ENCODE measurements at places on chromosomes 4 and X.

DNA sequence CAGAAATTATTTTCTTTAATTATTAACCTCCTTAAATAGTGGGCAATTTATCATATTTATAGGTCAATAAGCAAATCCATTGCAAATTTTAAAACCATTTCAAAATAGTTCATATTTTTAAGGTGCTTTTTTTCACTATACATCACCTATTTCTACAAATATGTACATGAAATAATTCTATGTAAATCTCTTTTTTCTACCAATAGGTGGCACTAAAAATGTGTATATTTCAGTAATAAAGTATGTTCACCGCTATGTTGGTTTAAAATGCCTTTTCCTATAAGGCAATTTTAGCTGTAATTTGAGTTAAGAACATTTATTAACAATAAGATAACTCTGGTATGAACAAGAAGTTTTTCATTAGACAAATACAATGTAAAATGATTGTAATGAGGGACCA lies 672.2 kb downstream of the KCTD8 start:
- no peak for DNase-seq

GRCh38 chr4:15853345-15853744 lies 75.2 kb downstream of the CD38 start:
- no peak for DNase-seq

GRCh38 chrX:48848847-48849246 lies 13.4 kb upstream of the PCSK1N start:
- DNase-seq = no peak

DNA sequence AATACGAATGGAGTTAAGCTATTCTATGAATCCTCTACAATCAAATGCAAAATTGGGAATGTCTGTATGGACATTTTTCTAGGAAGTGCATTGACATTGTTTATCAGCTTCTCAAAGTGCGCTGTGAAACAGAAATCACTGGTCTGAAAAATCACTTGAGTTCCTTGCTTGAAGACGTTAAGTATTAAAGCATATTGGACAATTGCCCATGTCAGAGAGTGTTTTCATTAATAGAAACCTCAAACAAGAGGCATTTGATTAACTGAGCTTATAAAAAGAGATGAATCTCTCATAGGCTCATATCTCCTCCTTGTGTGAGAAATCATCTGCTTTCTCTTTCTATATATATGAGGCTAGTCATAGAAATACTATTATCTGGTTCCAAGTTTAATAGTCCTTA lies 692.1 kb upstream of the POU3F4 start:
- no peak for DNase-seq

DNA sequence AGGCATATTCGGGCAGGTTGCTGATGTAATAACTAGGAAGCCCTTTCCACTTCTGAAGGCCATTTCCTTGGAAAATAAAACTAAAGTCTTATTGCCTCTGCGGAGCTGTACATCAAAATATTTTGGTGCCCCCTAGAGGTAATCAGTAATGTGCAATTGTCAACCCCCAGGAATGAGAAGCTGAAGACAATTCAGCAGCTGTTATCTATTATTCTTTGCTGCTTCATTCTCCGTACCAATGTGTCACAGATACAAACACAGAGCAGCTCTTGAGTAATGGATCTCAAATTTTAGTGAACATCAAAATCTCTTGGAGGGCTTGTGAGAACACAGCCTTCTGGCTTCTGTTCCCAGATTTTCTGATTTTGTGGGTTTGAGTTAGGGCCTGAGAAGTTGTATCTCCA lies 3.5 kb upstream of the SLIT2 start:
- DNase-seq = peak; percentile 94

DNA sequence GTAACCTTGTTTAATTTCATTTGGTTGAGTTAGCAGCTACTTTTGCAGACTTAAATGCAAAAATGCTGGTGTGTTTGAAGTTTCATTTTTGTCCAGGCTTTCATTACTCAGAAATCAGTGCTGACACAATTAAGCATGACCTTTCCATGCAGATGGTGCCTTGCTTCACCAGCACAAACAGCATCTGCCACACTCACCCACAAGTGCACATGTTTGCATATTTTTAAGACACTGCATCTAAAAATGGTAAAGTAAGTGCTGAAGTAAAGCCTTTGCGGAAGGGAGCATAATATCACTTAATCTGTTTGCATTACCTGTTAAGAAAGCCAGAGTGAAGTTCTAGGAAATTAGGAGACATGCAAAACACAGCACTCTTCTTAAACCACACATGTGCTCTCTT lies 7.3 kb upstream of the DAPP1 start:
- DNase-seq = no peak

GRCh38 chrX:112820364-112821268 lies 20.0 kb downstream of the AMOT start:
- DNase-seq = no peak
